ENCODE measurements at places on chromosomes 2 and 18. TPM values are rescaled to one million over a fixed set of nuclear protein-coding genes. Genes with fewer than 3 reads are reported as not detected.

The LTBP1 gene
- total RNA-seq, result 111 TPM

The ZDBF2 gene
- 8.2 TPM for total RNA-seq

GRCh38 chr18:44323125-44323524 is 357.6 kb upstream of the SETBP1 start:
- no peak for DNase-seq

The MAP3K19 gene
- total RNA-seq, result not detected

The CKAP2L gene
- 6.0 TPM for total RNA-seq

- DNase-seq, result no peak
Observed at GRCh38 chr2:1299043-1299442, 114.2 kb upstream of the TPO start.

- no peak for DNase-seq
Observed at GRCh38 chr18:13888191-13888716, 27.1 kb downstream of the MC2R start.

The PJVK gene
- 5.9 TPM for total RNA-seq

- DNase-seq, result no peak
Observed at GRCh38 chr2:217396586-217396985, 536.7 kb upstream of the TNP1 start.

The COX5B gene
- total RNA-seq, result 285 TPM

DNA sequence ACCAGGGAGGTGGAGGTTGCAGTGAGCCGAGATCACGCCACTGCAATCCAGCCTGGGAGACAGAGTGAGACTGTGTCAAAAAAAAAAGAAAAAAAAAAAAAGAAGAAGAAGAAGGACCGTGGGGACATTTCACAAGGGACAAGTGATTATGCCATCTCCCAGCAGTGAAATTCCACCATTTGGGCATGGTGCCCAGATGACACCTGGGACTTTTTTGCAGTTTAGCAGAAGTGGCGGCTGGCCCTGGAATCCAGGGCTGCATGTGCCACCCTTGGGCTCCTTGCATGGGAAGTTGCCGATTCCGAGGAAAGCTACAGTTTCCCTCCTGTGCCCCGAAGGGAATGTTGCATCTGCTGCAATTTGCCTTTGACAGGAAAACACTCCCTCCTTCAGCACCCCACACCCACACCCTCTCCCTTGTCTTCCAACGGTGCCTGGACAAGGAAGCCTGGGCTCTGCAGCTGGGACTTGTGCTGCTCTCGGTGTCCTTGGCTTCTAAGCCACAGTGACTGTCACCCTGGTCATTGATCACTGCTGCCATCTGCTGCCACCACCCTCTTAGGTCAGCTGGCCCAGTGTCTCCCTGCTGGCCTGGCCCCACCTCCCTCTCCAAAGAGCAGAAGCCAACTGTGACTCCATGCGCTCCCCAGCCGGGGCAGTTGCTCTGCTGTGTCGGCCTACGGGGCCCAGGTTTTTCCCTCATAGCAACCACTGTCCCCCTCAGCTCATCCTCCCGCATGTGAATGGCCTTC is 56.4 kb upstream of the LRRC30 start:
- no peak for DNase-seq

- DNase-seq, result no peak
Observed at GRCh38 chr2:108910011-108910431, 79.0 kb downstream of the EDAR start.

The LONRF2 gene
- total RNA-seq, result 2.8 TPM

The TLX2 gene
- not detected for total RNA-seq

The SERPINB4 gene
- total RNA-seq, result 29.1 TPM

The DNAJC10 gene
- 55.6 TPM for total RNA-seq

DNA sequence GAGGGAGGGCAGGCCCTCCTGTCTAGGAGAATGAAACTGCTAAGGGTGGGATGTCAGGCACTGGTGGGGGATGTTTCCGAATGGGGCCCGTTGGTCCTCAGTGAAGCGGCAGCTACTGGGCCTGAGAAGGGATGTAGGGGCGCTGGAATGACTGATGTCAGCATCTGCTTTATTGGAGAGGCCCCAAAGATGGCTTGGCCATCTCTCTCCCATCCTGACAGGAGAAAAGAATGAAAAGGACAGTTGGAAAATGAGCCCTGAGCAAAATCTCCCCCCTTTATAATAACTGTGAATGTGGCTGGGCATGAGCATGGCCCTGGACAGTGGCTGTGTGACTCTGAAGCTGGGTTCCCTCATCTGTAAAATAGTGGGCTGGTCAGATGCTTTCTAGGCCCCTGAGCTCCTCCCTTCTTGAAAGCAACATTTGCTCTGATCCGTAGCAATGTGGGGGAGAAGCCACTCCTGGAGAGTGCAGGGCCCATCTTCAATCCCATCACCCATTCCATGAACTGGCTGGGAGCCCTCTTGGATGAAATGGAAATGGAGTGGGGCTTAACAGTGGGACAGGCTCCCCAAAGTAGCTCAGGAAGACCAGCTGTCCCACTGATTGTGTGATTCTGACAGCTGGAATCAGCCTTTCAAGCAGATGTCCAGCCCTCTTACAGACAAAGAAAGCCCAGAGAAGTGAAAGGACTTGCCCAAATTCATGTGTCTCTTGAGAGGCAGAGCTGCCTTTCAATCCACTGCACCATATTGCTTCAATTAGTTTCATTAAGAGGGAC is 232.7 kb upstream of the SMAD2 start:
- DNase-seq, result peak; percentile 33

The HOXD4 gene
- total RNA-seq, result 5.4 TPM

The COL6A3 gene
- 637 TPM for total RNA-seq
